ENCODE measurements at places on chromosomes 3 and 15.
A peak's percentile ranks its signal among the peaks of the same experiment; 100 is the strongest.

DNA sequence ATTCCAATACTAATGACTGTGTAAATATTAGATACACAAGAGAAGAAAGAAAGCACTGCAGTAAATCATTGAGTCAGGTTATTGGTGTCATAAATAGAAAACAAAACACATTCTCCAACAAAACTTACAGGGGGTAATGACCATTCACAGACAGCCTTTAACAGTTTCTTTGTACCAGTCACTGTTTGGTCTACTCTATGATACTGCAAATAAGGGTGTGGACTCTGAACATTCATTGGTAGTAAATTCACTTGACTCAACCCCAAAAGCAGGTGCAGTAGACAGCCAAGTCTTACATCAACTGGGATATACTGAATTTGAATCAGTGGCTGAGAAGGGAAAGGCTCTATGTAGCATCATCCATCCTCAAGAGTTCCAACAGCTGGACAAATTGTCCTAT lies 463.5 kb downstream of the FOXP1 start:
- DNase-seq = no peak

- no peak for DNase-seq
These were observed 5.2 kb upstream of the PRKCD start for GRCh38 chr3:53155760-53156159.

GRCh38 chr15:48331796-48332641 lies 790 bp downstream of the DUT start:
- DNase-seq = peak; percentile 66

DNA sequence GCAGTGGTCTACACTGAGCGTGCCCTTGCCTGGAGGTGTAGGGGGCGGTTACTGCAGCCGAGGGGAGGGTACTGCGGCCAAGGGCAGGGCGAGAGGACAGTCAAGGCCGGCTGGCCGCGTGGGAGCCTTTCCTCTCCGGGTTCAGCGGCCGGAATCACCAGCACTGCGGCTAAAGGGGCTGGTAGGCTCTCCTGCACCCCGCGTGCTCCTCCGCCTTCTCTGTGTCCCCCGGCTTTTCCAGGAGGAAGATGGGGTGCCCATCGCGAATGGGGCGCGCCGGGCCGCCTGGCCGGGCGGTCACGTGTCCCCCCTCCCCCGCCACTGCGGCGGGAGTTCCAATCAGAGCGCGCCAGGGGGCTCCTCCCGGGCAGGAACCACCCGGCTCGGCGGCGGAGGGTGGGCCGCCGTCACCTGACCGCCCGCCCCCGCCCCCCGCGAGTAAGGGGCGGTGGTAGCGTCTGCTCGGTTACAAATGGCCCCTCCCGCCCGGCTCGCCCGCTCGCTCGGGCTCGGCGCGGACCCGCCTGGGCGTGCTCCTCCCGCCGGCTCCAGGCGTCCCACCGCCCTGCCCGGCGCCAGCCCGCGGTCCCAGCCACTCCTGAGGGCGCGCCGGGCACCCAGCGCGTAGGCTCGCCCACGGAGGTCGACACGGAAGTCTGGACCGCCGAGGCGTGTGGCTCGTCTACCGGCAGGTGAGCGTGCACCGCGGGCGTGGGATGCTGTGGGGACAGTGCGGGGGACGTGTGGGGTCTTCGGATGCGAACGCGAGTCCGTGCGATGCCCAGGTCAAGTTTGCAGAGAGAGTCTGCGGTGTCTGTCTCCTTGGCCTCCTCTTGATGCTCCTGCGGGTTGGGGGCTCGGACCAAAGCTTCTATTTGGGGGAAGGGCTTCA lies 242.6 kb upstream of the TOPAZ1 start:
- DNase-seq = no peak

GRCh38 chr15:80072285-80072994 lies 13.0 kb downstream of the ZFAND6 start:
- peak; percentile 77 for DNase-seq

DNA sequence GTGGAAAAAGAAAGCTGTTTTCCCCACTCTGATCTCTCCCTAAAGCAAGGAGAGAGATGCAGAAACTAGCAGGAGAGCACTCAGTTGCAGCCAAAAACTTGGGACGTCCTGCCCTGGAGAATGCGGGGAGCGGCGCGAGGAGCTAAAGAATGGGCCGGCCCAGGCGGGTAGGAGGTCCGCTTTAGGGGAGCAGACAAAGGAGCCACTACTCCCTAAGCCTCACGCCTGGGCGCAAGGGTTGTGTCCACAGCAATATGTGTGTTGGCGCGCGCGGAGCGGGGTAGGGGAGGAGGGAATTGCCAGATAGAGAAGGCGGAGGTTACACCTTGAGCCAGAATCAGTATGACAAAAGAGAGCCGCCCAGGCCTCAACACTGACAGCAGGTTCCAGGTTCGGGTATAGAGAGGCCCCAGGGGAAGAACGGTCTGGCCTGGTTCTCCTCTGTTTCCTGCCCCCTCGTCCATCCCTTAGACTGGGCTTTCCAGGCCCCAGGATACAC lies 2.9 kb downstream of the WNT5A start:
- DNase-seq = no peak

GRCh38 chr3:189908646-189909045 lies 212.1 kb downstream of the P3H2 start:
- no peak for DNase-seq

All from left renal pelvis (tissue), 4 donors.